ENCODE measurements at places on chromosomes 16 and 17.

- no peak for DNase-seq
These were observed 2.7 kb downstream of the PRSS53 start for GRCh38 chr16:31085873-31086628.

DNA sequence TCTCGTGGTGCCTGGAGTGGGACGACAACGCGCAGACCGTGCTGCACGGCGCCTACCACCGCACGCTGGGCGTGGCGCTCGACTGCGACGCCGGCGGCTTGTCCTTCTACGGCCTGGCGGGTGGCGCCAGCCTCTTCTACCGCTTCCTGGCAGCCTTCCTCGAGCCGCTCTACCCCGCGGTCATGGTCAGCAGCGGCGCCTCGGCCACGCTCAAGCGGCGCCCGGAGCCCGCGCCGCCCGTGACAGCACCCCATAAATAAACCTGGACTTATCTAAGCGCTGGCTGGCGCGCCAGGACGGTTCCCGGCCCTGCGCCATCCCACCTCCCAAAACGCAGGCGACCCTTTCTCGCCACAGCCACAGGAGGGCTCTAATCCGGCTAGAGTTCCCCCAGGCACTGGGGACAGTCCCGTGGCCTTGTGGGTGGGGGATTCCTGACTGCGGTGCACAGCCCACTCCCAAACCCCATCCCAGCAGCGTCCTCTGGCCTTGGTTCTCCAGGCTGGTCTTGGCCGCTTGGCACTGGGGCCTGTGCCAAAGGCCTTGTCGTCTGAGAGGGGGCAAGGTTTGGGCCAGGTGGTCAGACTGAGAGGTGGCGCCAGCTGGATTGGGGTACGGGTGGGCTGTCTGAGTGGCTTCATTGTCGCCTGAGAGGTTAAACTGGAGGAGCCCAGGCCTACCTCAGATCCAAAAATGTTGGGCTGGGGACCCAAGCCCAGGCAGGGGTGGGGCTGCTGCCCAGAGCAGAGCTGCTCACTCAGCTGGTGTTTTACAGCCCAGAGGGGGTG is 10.1 kb upstream of the SLC16A5 start:
- no peak for DNase-seq

DNA sequence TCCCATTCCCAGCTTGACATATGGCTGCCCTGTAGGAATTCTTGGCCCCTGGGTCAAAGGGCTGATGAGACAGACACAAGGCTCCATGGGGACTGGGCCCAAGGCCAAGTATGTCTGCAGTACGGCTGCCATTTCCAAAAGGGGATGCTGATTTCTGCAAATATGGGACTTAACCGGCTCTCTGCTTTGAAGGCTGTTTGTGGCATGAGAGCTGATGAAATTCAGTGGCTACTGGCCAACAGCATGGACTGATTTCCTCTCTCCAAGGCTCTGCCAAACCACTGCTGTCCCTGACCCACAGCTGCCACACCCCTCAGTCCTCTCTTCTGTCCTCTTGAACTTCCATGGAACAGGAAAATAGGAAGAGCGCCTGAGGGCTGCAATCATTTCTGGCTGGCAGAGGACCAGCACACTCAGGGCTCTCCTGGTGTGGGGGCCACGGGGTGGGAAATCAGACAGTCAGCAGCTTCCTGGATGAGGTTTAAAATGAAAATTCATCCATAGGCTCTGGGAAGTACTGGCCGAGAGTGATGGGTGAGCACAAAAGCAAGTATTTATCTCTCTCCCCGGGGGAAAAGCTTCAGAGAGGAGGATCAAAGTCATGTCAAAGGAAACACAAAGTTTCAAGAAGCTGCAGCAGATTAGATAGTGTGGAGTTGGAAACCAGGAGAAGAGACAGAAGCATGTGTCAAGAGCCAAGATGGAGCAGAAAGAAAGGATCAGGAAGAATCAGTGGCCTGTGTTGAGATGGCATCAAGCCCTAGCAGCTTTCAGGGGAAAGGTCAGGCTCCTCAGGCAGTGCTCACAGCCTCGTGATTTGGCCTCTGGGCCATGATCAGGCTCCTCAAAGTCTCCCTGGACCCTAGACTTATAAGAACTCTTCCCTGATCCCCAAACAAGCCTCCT is 64.1 kb upstream of the SREBF1 start:
- DNase-seq: no peak

GRCh38 chr17:81388091-81388611 is 7.1 kb upstream of the BAHCC1 start:
- no peak for DNase-seq

- DNase-seq: no peak
These were observed 284 bp upstream of the COPZ2 start for GRCh38 chr17:48037838-48038323.

- no peak for DNase-seq
These were observed 73.7 kb upstream of the FOXF1 start for GRCh38 chr16:86436466-86437185.

GRCh38 chr16:85554889-85555718 is 58.0 kb upstream of the GSE1 start:
- no peak for DNase-seq

- no peak for DNase-seq
These were observed 118.1 kb upstream of the CACNG3 start for GRCh38 chr16:24138024-24138423.

GRCh38 chr17:82249896-82250581 is 21.2 kb downstream of the SLC16A3 start:
- no peak for DNase-seq

DNA sequence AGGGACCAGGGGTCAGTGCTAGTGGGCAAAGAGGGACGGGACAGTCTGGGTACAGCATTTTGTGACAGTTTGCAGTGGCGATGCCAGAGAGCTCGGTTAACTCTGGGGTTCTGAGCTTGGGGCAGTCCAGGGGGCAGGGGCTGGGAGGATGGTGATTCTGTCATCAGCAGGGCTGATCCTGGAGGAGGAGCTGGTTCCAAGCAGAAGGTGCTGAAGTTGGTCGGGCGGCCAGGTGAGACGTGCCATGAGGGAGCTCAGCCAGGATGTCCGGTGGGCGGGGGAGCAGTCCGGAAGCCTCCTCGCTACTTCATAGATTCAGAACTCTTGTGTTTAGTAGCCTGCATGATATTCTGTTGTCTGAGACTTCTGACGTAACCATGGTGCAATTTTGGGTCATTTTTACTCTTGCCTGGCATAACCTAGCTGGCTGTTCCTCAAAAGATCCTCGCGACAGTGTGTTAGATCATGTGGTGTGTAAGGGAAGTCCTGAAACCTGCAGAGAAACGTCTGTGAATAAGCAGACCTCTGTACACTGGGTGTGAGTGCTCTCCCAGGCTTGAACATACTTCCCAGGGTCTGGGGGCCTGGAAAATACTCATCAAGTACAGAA is 122.0 kb downstream of the CLEC16A start:
- no peak for DNase-seq

DNA sequence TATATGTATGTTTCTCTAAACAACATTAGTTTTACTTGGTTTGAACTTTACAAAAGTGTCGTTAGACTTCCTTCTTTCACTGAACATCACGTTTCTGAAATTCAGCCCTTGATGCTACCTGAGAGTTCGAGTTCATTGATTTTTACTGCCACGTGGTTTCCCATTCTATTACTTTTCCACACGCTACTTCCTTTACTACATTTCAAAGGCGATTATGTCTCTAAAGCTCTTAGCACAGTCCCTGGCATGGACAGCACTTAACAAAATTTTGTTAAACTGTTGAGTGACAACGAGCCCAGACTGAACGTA is 15.9 kb upstream of the ARHGAP17 start:
- DNase-seq: no peak

DNA sequence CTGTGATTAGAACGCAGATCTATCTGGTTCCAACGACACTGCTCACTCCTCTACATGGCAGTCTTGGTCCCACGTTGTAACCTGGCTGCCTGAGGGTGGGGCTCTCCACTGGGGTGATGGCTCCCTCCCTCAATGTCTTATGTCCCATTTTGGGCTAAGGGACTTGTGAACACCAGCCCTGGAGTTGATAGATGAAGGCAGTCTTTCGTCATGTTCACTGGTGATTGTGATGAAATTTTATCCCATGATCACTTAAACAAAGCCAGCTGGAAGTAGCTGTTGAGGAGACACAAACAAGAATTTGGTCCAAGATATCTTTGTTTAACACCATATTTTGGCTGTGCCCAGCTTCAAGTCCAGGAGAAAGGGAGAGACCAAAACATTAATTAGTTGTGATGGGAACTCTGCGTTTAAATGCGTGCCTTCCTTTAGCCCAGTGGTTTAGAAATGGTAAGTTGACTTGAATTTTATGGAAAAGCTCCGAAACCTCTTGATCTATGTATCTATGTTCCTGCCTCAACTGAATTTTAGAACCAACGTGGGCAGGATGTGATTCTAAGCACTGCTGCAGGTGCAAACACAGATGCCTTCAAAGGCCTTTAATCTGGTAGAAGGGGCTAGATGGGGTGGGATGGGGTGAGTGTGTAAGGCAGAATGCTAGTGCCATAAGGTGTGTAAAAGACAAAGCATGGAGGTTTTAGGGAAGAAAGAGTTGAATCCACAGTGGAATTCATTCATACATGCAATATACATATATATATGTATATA is 186.8 kb upstream of the IRX3 start:
- no peak for DNase-seq

GRCh38 chr16:57277586-57277985 is 6.9 kb downstream of the PLLP start:
- DNase-seq: no peak

GRCh38 chr17:7029659-7030058 is 6.2 kb upstream of the SLC16A13 start:
- no peak for DNase-seq

- DNase-seq: no peak
These were observed 43.5 kb downstream of the ST3GAL2 start for GRCh38 chr16:70395345-70395901.

GRCh38 chr16:51228097-51228659 is 77.1 kb upstream of the SALL1 start:
- DNase-seq: no peak

DNA sequence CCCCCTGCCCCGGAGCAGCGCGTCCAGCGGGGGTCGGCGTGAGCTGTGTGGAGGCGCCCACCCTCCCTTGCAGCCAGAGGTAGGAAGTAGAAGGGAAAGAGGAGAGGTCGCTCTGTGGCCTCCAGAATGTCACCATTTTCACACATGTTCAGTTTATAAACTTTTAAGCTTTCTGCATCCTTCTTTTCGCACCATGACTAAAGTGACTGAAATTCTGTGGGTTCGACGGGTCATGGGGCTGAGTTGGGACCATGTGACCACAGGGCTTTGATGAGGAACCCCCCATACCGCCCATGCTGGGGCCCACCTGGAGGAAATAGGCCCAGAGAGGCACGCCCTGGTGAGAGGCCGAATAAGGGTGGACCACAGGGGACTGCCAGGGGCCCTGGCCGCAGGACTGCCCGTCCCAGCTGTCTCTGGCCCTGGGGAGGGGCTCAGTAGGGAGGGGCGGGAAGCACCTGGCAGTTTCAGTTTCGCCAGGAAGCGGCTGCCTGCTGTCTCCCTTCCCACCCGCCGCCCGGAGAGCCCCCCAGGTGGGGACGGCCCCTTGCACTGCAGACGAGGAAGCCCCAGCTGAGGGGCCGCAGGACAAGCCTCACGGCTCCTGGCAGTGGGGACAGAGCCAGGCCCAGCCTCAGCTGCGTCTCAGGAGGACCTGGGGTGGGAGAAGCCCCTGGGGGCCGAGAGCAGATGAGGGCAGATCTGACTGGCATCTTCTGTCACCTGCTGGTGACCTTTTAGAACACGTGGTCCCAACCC is 9.0 kb downstream of the CBFA2T3 start:
- DNase-seq: peak; percentile 28

- DNase-seq: no peak
These were observed 255.1 kb downstream of the MAP2K6 start for GRCh38 chr17:69669441-69670178.

DNA sequence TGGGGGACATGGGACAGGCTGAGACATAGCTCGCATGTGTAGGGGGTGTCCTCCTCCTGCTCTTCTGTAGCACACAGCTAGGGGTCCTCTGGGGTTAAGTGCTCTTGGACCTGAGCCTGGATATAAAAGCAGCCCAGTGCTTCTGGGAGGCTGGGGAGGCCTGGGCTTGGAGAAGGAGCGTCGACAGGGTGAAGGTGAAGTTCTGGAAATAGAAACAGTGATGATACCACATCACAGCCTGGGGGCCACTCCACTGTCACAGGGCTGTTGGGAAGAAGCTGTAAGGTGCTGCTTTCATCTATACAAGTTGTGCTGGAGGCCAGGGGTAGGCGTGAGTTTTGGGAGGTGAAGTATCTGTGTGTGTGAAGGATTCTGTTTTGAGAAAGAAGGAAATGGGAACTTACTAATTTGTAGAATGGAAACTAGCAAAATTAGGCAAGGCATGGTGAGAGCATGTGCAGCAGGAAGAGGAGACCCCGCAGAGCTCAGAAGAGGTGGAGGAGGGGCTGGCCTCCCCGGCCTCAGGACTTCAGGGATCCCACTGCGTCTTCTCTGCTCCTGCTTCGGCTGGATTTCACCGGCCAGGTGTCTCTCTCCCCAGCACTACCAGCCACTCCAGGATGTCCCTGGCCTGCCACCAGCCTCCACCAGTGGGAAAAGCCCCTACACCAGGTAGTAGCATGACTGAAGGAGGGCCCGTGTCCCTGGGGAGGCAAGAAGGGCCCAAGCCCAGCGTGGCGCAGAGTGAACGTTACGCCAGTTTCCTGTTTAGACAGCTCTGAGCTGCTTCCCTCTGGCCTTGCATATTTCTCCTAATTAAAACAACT is 19.4 kb downstream of the PLCG2 start:
- no peak for DNase-seq

DNA sequence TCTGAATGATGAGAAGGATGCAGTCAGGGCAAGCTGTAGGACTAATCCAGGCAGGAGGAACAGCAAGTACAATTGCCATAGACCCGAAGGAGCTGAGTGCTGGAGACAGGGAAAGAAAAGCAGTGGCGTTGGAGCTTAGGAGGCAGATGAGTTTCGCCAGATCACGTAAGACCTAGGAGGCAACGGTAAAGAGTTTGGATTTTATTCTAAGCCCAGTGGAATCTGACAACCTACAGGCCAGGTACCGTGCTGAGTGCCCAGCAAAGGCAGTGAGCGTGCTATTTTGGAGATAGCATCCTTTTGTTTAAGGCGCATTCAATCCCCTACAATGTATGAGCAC is 1.2 kb downstream of the USP43 start:
- no peak for DNase-seq

- no peak for DNase-seq
These were observed 139.6 kb downstream of the HS3ST3A1 start for GRCh38 chr17:13462146-13462545.

DNA sequence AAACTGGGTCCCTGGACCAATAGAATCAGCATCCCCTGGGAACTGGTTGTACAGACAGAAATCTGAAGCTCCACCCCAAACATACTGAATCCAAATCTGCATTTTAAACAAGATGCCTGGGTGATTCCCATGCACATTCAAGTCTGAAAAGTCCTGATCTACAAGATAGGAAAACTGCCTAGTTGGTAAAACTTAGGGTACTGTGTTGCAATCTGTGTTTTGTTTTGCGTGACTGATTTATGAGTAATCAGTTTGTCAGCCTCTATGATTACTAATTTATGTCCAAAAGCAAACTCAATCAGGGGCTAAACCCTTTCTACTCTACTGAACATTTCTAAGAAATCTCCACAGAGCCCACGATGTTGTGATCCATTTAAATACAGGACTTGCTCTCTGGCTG is 103.8 kb downstream of the YPEL2 start:
- DNase-seq: no peak

Measured in esophagus squamous epithelium (tissue), 5 donors.